ENCODE measurements at places on chromosomes 4 and X. TPM values are rescaled to one million over a fixed set of nuclear protein-coding genes. Genes with fewer than 3 reads are reported as not detected.
A peak's percentile ranks its signal among the peaks of the same experiment; 100 is the strongest.

DNA sequence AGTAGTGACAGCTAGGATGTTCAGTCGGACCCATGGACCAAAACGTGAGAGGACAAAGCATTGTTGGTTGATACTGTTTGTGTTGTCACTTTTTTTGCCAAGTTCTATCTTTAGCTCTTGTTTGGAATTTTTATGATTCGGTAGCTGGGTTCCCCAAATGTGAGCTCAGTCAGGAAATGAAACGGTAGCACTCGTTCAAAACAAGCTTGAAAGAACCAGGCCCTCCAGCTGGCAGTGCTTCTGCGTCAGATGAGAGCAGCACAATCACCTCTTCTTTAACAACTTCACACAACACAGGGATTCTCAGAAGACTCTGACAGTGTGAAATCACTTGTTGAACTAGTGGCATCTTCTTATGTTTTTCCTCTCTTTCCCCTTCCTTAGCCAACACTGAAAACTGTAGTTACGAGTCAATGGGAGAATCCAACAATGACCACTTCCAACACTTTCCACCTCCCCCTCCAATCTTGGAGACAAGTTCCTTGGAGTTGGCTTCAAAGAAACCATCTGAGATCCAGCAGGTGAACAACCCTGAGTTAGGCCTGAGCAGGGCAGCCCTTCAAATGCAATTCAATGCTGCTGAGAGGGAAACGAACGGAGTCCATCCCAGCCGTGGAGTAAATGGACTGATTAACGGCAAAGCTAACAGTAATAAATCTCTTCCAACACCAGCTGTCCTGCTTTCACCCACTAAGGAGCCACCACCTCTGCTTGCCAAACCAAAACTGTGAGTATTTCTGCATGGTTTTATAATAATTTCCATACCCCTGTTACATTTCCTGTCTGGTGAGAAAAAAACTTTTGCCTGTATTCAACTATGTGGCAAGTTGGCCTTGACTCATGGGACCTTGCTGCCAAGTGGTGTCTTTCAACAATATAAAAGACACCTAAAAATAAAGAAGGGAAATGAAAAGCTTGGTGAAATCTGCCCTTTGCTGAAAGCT is 214.6 kb downstream of the PALLD start:
- DNase-seq: peak; percentile 56

- no peak for DNase-seq
Observed at GRCh38 chrX:19724409-19724808, 163.0 kb downstream of the SH3KBP1 start.

- DNase-seq: no peak
Observed at GRCh38 chrX:134538316-134538715, 78.4 kb downstream of the HPRT1 start.

DNA sequence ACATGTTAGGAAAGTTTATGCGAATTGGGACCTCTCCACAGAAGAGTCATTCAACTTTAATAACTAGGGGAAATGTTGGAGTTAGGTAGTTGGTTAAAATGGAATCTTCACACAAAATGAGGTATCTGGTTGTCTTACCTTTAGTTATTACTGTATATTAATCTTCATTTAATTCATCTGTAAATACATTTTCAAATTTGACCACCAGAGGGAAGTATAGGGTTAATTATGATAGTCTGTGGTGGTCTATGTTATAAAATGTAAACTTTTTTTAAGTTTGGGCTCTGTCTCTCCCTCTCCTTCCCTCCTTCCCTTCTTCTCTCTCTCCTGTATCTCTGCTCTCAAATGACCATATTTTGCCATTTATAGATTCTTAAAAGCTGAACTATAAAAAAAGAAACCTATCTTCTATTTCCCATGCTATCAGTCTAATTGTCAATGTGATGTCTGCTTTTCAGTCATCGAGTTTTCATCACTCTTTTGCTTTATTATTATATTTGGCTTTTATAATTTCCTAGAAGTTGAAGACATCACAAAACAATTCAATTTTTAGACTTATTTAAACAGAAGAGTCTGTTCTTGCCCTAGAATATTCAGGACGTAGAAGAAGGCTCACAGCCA is 49.8 kb downstream of the TMEM144 start:
- peak; percentile 49 for DNase-seq

GRCh38 chr4:7206911-7207567 is 14.7 kb downstream of the SORCS2 start:
- DNase-seq: peak; percentile 78

DNA sequence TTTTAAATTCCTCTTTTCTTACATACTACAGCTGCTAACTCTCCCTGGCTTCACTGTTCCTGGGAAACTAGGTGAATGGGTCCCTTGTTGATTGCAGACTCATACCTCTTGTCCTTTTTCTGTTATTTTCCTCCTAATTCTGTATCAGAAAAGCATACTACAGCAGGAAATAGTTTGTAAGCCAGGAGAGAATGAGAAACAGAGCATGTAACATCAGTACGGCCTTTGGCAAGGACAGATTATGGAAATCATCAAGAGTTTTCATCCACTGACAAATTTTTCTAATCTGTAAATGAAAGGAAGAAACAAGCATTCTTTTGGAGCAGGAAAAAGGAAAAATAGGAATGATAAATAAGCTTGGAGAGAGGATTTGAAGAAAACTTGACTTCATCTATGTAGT is 239.2 kb downstream of the ANTXR2 start:
- DNase-seq: no peak

DNA sequence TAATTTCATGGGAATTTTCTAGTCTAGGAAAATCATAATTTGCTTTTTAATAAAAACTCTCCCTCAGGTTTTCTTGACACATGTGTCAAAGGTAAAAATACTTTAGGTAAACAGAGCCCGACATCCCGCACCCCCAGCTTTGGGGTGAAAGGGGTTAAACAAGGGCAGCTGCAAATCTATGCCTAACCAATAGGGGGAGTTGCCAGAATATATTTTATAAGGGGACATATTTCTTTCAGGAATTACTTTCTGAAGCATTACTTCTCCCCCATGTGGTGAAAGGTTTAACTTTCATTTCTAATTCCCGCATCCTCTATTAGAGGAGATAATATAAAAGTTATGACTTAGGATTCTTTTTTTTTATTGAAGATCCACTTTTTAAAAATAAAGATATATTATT is 53.9 kb upstream of the HEPH start:
- peak; percentile 15 for DNase-seq

- DNase-seq: no peak
Observed at GRCh38 chrX:122113376-122113775, 1066.0 kb downstream of the GLUD2 start.

GRCh38 chr4:25370242-25370641 is 6.8 kb upstream of the ANAPC4 start:
- DNase-seq: no peak

- DNase-seq: no peak
Observed at GRCh38 chr4:102553982-102554381, 52.8 kb downstream of the NFKB1 start.

GRCh38 chr4:159173886-159174285 is 71.0 kb downstream of the RAPGEF2 start:
- DNase-seq: no peak

GRCh38 chr4:144115519-144115918 is 25.0 kb downstream of the GYPA start:
- no peak for DNase-seq

DNA sequence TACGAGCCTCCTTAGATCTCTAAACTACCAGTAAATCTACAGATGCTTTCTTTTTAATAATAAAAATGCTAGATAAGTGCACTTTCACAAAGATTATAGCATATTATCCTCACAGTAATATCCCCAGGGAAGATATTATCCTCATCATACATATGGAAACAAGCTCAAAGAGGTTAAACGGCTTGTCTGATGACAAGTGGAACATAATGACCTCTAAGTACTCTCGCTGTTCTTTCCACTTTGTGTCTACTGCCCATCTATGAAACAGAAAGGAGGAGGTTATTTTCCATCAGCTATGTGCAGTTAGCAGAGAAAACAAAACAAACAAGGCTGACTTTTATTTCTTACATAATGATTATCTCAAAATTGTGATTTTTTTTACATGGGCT is 42.8 kb upstream of the PRDM8 start:
- no peak for DNase-seq

GRCh38 chr4:62528874-62529273 is 1328.7 kb downstream of the ADGRL3 start:
- no peak for DNase-seq

GRCh38 chrX:74383611-74384010 is 37.7 kb upstream of the SLC16A2 start:
- peak; percentile 57 for DNase-seq

DNA sequence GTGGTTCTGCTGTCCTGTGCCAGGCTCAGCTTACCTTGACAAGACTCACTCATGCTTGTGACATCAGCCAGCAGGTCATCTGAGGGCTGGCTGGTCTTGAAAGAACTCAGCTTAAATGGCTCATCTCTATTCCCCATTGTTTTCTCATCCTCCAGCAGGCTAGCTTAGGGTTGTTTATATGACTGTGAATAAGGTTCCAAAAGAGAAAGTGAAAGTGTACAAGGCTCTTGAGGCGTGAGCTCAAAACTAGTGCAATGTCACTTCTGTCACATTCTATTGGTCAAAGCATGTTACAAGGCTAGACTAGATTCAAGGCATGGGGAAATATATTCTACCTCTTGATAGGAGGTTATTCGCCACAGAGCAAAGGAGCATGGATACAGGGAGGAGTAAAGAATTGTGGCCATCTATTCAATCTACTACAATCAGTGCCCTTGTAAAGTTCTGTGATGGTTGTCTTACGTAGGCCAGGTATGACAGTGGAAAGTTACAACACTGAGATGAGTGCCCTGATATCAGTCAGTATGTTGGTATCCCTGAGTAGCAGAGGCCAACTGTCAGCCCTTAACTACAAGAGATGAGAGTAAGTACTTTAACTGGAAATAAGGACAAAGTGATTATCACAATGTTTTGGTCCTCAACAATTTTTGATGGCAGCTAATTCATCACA is 19.8 kb upstream of the TMLHE start:
- peak; percentile 35 for DNase-seq

DNA sequence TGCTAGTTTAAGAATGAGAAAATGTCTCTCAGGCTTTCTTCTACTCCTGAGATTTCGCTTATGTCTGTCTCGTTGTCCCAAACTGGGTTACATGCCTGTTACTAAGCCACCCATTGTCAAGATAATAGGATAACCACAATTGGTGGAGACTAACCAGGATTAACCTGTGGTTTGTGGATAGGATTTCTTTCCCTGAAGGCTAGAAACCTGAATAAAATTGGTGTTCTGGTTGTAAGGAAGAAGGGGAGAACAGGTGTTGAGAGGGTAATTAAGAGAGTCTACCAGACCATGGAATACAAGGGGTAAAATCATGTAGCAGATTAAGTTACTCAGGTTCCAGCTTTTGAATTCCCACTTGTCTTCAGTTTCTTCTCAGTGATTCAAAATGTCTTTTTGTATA is 225.4 kb downstream of the CPE start:
- no peak for DNase-seq

DNA sequence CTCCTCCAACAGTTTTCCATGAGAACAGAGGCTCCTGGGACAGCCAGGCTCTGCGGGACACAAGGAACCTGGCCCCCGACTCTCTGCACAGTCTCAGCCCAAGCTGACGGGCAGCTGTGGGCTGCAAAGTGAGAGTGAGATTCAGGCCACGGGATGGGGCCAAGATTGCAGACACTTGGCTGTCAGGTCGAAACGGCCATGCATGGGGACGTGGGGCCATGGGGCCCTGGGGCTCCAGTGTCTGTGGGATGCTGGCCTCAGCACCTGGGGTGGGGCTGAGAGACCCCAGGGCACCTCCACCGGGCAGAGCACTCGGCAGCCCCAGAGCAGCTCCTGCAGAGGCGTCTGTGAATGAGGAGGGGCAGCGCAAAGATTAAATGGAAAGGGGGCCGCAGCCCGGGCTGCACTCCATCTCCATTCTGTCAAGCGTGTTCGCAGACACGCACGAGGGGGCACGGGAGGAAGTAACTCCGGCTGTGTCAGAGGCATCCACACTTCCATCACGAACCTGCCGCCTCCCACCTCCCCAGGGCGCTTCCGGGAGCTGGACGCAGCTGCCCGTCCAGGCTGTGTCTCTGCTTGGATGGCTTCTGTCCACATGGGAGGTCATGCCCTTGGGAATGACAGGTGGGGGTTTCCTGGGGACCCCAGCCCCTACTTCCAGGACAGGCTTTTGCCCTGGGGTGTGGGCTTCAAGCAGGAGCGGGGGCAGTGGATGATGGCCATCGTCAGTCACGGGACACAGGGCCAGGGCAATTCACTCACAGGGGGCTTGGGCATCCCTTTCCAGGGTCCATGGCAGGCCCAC is 82.8 kb upstream of the NKX1-1 start:
- DNase-seq: no peak

GRCh38 chr4:1572010-1572385 is 112.1 kb downstream of the FAM53A start:
- DNase-seq: no peak

GRCh38 chr4:160143574-160143973 is 1040.7 kb downstream of the RAPGEF2 start:
- DNase-seq: no peak

DNA sequence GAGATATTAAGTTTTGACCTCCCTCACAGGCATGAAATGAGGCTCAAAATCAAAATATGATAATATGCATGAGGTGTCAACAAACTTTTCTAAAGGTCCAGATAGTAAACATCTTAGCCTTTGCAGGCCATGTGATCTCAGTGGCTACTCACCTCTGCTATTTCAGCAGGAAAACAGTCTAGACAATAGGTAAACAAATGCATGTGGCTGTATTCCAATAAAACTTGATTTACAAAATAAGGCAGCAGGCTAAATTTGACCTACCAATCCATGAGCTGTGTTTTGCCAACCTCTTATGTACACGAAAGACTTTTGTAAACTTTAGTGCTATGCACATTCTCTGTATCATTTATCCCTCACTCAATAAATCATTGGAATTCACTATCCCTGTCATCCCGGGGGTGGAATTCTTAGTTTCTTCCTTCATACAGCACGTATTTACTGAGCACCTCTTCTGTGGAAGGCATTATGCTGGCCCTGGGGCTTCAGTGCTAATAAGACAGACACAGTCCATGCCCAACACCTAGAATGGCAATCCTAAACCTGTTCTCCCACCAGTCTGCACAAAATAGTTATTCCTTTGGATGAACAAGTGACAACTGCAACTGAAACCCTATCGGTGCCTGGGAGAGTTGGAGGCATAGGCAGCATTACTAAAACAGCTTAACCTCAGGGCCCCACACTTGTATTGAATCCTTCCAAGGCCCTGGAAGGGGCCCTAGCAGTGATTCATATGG is 19.9 kb downstream of the MAGEB17 start:
- no peak for DNase-seq

DNA sequence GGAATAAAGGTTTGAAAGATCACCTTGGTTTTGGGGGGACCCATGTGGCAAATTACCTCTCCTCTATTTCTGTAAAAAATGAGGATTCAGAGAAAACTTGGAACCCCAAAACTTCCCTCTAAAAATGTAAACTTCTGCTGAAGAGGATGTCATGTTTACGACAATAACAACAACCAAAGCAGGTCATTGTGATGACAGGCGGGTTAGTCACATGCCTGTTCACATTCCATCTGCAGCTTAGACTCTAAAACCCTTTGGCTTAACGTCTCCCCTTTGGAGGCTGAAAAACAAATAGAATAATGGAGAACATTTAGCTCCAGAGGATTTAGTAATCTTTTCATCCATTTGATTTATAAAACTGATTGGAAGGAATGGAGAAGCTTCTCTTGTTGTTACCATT is 75.0 kb upstream of the FAM9C start:
- DNase-seq: peak; percentile 44

EXOC1L gene
- total RNA-seq: not detected

LNX1 gene
- total RNA-seq: 3.1 TPM

FAM47E gene
- total RNA-seq: 0.14 TPM

CNGA2 gene
- not detected for total RNA-seq

MAPK10 gene
- 0.17 TPM for total RNA-seq

DTHD1 gene
- not detected for total RNA-seq

FAM9C gene
- not detected for total RNA-seq

All from dermis blood vessel endothelial cell (primary cell).